ENCODE measurements at places on chromosomes 3 and 15. TPM values are rescaled to one million over a fixed set of nuclear protein-coding genes. Genes with fewer than 3 reads are reported as not detected.

- DNase-seq: no peak
Measured at GRCh38 chr3:104832530-104832929, 534.2 kb upstream of the ALCAM start.

TRPM1 gene
- total RNA-seq: not detected

- no peak for DNase-seq
Measured at GRCh38 chr3:188233320-188233719, 79.4 kb downstream of the LPP start.

DNA sequence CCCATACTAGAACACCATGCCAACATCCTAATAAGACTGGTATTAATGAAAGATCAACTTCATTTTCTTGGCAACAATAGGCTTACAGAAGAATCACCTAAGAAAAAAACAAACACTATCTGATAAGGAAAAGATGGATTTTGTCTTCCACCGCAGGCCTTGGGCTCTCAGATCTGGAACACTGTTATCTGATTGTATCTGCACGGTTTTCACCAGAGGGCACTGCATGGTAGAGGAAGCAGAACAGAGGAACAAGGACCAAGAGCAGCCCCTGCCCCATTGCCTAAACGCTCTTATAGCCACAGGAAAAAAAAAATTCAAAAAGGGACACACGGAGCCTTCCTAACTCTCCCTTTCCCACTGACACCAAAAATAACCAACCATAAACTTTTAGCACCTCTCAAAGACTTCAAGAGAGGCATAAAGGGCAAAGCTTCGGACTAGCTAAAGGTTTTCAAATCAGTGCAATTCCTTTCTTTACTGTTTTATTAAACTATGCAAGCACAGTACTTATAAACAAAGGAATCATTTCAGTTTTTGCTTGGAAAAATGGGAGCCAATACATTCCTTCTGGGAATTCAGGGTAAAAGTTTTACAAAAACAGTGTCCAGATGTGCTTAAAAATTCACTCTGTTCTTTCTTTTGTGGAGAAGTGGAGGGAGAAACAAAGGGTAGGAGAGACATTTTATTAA, 23.3 kb downstream of the IL17RD start:
- DNase-seq: no peak

DNA sequence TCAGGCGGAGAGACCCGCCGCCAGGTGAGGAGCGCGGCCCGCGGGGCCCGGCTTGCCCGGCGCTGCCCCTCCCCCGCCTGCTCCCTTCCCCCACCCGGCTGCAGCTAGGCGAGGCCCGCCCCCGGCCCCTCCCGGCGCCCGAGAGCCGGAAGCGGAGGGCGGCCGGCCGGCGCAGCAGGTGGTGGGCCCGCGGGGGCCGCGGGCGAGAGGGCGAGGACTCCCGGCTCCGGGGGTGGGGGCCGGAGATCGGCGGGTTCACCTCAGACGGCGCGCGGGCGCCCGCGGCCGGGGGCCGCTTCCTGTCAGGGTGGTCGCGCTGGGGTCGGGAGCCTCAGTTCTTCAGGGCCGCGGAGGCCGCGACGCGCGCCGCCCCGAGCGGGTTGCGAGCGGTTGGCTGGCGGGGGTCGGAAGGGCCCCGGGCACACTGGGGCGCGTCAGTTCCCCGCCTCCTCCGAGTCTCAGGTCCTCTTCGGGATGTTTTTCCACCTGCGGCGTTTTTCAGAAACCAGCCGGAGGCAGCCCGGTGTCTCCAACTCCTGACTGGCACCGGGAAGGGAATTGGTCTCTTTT, 395 bp downstream of the ZFAND6 start:
- no peak for DNase-seq

GRCh38 chr3:176861137-176861536, 336.1 kb downstream of the TBL1XR1 start:
- no peak for DNase-seq

SHISA5 gene
- 120 TPM for total RNA-seq

SLC38A3 gene
- 0.29 TPM for total RNA-seq

GRCh38 chr15:69735121-69735520, 282.5 kb downstream of the RPLP1 start:
- no peak for DNase-seq

DNA sequence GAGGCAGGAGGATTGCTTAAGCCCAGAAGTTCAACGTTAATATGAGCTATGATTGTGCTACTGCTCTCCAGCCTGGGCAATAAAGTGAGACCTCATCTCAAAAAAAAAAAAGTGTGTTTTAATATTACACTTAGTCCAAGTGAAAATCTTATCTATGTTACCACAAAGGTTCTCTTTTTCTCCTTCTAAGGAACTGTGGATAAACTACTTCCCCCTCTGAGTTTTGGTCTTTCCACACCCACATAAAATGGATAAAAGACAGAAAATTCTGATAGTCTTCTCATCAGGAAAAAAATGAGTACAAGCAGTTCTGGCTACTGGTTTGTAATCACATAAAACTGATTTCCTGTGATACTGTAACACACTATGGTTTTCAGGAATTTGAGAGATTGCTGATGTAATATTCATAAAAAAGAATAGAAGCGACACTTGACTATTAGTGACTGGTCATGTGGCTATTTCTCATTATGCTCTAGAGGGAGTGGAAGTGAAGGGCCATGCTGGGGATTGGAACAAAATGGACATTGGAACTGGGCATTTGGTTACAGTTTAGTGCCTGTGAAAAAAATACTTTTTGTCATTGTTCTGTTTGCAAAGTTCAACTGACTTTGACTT, 68.2 kb downstream of the RYR3 start:
- DNase-seq: no peak

ATP10A gene
- 4.5 TPM for total RNA-seq

- no peak for DNase-seq
Measured at GRCh38 chr15:51702710-51703109, 21.4 kb downstream of the SCG3 start.

DNA sequence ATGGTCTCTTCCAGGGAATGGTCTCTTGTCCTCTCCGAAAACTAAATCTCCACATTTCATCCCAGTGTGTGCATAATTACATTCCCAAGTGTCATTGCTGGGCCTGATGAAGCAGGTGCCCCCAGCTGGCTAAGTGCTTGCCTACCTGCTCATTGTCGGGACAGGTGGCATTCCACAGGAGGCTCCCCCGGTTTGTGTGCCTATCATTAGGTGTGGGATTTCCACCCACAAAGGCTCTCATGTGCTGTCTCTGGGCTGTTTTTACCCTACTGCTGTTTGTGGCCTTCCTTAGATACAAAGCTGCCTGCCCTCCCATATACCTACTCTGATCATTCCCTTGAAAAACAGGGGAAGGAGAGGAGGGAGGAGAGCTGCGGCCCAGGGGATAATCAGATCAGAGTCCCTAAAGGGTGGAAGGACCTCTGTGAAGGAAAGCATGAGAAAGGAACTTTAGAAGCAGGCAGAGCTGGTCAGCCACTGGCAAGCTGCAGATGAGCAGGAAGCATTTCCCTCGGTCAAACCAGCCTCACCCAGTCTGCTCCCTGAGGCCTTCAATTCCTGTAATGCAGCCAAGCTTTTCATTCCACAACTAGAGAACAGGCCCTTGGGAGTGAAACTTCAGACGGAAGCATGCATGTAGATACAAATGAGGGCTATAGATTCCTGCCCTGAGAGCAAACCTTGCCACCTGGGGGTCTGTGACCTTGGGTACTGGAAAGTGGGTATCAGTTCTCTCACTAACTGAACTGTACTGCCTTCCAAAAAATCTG, 60.7 kb upstream of the HEG1 start:
- no peak for DNase-seq

- DNase-seq: no peak
Measured at GRCh38 chr15:96234109-96234892, 96.2 kb upstream of the NR2F2 start.

DUOXA1 gene
- 1.6 TPM for total RNA-seq

ATP13A4 gene
- total RNA-seq: 19.1 TPM

GRCh38 chr3:138079901-138080300, 35.5 kb downstream of the DZIP1L start:
- no peak for DNase-seq

GRCh38 chr15:37744521-37744920, 189.9 kb upstream of the TMCO5A start:
- no peak for DNase-seq

- no peak for DNase-seq
Measured at GRCh38 chr3:139430493-139430892, 41.0 kb upstream of the COPB2 start.

GRCh38 chr15:33155691-33156420, 38.7 kb downstream of the FMN1 start:
- no peak for DNase-seq

GRCh38 chr3:193996641-193997089, 139.3 kb upstream of the HES1 start:
- DNase-seq: no peak

ADAMTS17 gene
- total RNA-seq: 6.3 TPM

RAD51 gene
- total RNA-seq: 13.1 TPM

- DNase-seq: no peak
Measured at GRCh38 chr3:158205994-158206393, 96.1 kb downstream of the RSRC1 start.

DNA sequence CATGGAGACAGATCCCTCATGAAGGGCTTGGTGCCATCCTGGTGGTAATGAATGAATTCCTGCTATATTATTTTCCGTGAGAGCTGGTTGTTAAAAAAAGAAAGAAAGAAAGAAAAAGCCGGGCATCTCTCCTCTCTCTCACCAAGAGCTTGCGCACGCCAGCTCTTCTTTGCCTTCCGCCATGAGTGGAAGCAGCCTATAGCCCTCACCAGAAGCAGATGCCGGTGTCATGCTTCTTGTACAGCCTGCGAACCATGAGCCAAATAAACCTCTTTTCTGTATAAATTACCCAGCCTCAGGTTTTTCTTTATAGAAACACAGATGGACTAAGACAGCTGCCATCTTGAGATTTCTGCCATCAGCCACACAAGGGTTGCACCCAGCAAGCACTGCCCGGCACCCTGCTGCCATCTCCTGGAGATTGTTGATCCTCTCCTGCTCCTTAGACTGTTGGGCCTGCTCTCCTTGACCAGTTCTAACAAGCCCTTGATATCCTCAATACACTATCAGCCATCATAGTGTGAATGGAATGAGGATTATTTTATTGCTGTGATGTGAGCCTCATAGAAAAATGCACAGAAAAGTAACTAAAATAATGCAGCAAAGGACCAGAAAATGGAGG, 3.5 kb upstream of the AHSG start:
- DNase-seq: no peak

TRIM42 gene
- total RNA-seq: not detected

DNA sequence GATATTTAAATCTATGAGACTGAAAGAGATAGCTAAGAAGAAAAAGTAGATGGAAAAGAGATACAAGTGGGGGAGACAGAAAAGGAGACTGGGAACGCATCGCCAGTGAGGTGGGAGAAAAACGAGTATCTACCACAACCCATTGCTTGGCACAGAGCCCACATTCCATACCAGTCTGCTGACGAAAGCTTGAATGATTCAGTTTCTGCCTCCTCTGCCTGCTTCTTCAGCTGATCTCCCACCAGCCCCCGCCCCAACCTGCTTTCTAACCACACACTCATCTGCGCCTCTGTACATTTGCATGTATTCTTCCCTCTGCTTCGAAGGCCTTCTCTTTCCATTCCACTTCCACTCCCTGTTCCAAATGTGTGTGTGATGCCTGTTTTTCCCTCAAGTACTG, 188.1 kb downstream of the USP13 start:
- no peak for DNase-seq

ABCC5 gene
- 39.4 TPM for total RNA-seq
